Dorsolateral prefrontal cortex (tissue), 122 donors: ENCODE measurements at places on chromosomes 1 and 21. TPM values are rescaled to one million over a fixed set of nuclear protein-coding genes. Genes with fewer than 3 reads are reported as not detected.

DNA sequence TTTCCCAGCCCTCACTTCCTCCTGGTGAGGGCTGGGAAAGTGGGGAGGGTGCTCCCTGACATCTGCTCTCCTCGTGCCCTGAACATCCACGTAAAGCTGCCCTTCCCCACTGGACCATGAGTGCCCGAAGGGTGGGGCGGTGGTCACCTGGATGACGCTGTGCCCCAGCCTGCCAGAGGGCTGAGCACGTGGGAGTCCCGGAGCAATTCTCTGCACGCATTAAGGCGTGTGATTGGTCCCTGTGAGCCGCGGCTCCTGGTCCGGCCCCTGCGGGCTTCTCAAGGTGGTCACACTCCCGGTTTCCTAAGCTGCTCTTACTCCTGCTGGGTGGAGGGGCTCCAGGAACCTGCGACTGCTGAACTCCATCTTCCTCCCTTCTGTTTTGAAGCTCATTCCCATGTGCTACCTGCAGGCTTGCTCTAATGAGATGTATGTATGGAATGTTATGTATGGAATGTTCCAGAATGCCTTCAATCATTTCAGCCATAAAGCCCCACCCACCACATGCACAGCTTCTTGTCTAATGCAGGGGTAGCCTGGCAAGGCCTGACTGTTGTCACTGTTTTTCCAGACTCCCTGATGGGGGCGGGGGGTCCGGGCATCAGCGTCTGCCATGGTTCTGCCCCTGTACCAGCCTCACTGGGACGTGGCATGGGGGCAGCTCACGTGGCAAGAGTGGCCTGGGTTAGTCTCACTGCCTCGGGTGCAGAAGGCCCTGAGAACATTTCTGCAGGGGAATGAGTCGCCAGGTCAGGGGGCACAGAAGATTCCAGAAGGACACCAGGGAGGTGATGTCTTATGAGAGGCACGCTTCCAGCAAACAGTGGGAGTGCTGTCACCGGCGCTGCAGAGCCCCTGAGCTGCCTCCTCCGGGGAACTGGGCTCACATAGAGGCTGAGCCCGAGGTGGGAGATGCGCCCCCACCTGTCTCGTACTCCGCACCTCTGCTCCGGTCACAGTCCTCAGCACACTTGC, 19.4 kb downstream of the KRTAP10-1 start:
- DNase-seq: no peak

GRCh38 chr1:70072231-70072751, 133.1 kb downstream of the LRRC40 start:
- no peak for DNase-seq

GRCh38 chr1:7584157-7584556, 186.9 kb upstream of the VAMP3 start:
- DNase-seq: no peak

KRTAP10-4 gene
- not detected for total RNA-seq
